ENCODE measurements at places on chromosomes 4 and X.

- DNase-seq = peak; percentile 48
These were observed 745 bp downstream of the SLC39A8 start for GRCh38 chr4:102344520-102344953.

DNA sequence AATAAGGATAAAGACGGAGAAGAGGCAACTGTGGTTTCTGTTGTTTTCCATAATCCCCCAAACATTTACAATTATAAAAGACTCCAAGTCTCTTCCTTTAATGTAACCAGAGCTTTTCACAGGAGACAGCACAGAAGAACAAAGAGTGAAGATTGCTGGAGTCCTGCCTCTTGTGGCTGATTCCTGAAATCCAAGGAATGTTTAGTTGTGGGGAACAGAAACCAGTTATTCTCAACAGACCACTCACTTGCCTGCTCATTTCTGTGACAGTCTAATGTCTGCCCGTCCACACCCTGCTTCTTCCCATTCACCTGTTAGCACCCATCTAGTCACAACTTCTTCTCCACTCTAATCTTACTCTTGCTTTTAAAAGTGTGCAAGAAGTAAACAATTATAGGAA lies 12.1 kb downstream of the TEX13B start:
- DNase-seq = no peak

GRCh38 chr4:18880871-18881270 lies 859.3 kb upstream of the LCORL start:
- DNase-seq = no peak

DNA sequence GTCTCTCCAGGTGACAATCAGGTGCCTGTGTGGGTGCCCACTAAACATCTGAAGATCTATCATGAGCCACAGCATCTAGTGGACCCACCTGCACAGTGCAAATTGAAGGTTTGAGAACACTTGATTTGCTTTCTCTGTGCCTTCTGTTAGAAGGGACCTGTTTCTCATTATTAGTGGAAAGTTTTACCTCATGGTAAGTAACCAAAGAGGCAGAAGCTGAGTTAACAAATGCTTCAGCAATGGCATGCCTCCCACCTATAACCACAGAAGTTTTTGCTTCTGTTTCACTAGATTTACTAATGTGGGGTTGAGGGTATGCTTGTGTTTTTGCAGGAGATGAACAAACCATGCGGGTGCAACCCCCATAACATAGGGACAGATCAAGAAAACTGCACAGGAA lies 297.4 kb upstream of the DKK2 start:
- DNase-seq = no peak

DNA sequence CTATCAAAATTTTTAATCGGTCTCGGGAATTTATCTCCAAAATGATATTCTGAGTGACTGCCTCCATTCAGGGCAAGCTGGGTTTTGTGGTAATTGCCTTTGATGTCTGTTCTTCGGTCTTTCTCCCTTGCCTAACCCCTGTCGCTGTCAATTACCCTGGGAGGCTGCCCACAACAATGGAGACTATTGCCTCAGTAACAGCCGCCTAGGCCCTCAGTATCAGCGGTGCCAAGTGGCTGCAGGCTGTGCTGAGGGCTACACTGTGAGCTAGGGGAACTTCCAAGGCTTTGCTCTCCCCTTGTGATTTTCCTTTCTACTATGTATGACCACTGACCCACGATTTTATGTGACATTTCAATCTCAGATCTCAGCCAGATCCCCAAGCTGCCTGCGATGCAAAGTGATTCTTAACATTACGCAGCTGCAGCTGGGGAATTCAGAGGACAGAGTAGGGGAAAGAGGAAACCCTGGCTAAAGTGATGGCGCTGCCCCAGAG lies 36.3 kb upstream of the REST start:
- DNase-seq = no peak

- no peak for DNase-seq
These were observed 45.1 kb downstream of the CHM start for GRCh38 chrX:86002076-86002896.

DNA sequence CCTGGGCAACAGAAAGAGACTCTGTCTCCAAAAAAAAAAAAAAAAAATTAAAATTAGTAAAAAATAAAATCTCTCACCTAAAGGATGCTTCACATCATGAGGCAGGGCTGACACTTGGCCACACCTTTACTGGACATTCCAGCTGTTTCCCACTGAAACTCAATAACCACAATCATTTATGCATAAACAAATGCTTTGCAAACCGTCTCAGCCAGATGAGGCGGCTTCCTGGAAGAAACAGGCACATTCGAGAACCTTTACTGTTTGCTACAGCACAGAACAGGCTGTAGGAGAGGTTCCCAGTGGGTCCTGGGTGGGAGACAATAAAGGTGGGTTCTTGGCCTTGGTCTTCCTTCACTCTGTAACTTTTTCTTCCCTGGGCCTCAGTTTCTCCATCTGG lies 10.9 kb upstream of the TBC1D14 start:
- no peak for DNase-seq

DNA sequence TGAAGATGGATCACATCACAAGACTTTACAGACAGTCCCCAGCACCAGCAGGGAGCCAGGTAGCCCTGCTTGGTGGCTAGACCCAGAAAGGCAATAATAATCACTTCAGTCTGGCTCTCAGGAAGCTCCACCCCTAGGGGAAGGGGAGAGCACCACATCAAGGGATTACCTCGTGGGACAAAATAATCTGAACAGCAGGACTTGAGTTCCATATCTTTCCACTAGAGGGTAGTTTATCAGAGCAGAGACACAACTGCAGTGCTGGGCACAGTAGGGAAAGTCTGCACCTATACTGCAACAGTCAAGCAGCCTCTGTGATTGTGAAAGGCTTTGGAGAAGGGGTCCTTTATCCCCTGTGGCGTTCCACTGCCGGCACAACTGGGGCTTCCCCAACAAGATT lies 547.0 kb upstream of the POU3F4 start:
- no peak for DNase-seq

DNA sequence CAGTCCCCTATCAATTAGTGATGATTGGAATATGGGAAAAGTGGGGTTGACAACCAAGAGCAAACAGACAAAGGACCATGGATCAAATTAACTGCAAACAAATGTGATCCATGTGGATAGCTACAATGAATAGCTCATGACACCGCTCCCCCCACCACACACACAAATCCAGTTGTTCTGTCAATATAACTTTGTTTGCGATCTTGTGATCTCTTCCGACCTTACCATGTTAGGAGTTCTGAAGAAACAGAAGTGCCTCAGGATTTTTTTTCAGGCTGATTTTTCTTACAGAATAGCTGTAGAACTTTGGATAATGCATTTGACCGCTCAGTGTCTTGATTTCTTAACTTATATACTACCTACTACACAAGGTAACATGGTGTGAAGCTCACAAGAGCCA lies 116.6 kb downstream of the SH2D1A start:
- DNase-seq = no peak

- DNase-seq = no peak
These were observed 3.5 kb downstream of the SOX3 start for GRCh38 chrX:140501321-140501720.

DNA sequence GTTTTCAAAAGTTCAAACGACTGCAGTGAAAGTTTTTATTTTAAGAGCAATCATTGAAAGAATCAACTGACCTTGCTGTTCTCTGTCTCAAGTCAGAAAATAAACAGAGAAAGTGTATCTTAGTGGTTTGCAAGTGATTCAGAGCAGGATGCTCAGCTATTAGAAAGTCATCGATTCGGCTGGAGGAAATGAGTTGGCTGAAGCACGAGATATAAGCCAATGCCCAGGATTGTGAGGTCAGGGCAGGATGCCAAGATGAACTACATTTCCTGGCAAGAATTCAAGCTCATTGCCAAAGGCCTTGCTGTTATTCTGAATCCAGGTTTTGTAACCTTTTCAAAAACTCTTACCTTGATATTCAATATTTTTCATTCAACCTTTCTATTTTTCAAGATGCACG lies 541.4 kb upstream of the BOD1L1 start:
- no peak for DNase-seq

DNA sequence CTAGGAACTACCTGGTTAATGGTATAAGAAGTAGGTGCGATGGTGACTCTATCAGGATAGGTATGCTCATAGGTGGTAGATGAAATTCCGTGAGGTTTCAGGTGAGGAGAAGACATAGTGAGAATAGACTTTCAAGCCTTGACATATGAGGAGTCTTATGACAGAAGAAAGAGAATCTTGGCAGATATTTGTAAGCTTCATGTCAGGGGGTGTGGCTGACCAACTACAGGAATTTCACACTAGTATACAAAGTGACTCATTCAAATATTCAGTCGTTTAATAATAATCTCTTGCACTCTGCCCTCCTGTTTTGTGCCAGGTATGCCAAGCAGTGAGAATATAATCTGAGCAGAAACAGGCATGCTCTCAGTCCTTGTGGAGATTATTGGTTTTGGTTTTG lies 22.8 kb downstream of the PACRGL start:
- DNase-seq = no peak

- DNase-seq = no peak
These were observed 37.8 kb downstream of the GAB3 start for GRCh38 chrX:154712781-154713740.

DNA sequence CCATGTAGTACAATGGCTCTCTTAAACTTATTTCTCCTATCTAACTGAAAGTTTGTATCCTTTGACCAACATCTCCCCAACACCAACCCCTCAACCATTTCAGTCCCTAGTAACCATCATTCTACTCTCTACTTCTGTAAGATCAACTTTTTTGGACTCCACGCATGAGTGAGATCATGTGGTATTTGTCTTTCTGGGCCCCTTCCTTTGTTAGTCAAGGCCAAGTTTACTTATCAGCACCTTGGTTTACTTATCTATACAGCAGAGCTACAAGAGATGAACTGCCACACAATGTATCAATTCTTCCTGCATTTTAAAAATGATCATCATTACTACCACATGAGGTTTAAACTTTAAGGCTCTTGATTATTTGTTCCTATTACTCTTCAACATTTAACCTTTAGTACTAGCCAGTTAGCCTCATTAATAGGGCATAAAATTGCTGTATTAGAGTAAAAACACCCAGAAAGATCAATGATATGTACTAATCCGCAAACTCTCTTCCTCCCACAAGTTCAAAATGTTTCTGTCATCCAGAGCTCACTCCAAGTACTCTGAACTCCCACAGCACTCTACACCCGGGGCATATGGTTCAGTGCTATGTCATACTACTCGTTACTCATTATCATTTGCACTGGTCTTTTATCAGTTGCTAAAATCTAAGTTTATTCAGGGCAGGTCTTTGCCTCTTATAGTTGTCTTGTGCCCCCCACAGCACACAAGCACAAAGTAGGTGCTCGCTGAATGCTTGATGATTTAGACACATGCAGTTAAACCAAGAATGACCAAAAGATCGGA lies 145.7 kb upstream of the ADAMTS3 start:
- no peak for DNase-seq

DNA sequence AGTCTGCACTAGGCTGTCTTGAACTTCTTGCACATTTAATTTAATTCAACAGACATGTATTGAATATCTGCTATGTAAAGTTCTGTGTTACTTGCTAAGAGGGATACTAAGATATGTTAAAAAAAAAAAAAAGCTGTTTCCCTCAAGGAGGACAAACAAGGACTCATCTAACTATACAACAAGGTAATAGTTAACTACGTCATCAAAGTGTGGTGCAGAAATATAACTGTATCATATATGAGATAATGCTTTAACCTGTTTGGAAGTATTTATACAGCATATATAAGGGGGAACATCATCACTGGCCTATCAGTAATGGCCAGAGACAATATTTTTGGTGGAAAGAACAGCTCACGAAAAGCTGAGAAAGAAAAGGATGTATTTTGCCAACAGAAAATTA lies 89.9 kb downstream of the PTPN13 start:
- DNase-seq = no peak

DNA sequence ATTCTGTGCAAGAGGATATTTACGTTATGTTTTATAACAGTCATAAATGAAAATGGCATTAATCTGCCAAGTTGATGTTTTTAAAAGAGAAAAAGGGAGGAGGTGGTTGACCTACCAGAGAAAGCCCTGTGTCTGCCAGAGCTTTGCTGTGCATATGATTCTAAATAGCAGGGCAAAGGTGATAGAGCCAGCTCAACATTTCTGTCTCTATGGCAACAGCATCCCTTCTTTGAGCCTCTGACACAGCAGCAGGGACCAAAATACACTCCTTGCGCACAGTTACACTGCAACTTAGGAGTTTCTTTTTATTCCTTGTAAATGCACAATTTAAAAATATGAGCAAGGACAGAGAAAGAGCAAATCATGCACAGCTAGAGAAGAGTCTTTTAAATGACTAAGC lies 133.3 kb upstream of the RAI2 start:
- DNase-seq = no peak

DNA sequence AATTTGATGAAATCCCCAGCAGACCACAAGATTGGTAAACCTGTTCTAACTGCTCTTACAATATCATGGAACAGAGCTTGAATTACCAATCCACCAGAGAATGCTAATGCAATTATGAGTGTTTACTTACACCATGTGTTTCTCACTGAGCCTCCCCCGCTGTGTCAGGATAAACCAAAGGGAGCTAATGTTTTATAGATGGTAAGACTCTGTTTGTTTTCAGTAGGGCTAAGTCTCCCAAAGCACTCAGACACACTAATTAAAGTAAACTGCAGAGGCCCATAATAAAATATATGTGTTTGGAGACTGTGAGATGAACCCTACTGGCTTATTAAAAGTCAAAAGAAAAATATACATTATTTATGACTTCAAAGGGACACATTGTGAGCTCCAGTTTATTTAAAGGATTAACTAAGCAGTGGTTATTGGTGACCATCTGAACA lies 261.7 kb upstream of the FAM241A start:
- DNase-seq = no peak

DNA sequence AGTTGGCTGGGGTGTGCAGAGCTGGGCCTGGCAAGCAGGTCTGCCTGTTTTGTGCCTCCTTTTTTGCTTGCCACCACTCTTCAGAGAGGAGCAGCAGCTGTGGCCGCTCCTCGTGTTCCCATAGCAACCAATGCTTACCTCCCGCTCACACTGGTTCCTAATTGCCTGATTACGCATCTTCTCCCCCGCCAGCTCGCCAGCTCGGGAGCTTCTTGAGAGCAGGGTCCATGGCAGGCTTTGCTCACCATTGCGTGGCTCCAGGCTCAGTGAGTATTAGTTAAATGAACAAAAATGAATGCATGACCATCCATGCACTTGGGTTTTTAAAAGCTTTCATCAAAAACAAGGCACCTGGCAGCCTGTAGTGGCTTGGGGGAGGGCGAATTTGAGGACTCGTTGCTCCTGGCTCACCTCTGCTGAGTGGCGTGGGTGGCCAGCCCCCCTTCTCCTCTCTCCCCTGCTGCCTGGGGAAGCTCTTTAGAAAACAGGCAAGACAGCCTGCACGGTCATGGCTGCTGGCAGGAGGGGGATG lies 14.2 kb upstream of the PJA1 start:
- DNase-seq = no peak

DNA sequence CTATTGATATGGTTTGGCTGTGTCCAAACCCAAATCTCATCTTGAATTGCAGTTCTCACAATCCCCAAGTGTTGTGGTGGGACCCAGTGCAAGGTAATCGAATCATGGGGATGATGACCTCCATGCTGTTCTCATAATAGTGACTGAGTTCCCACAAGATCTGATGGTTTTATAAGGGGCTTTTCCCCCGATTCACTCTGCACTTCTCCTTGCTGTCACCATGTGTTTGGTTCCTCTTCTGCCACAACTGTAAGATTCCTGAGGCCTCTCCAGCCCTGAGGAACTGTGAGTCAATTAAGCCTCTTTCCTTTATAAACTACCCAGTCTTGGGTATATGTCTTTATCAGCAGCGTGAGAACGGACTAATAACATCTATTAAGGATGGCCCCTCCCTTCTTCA lies 68.8 kb downstream of the FBXW7 start:
- no peak for DNase-seq
